Ureter (tissue), 1 donor: ENCODE measurements at places on chromosomes 5 and 9. TPM values are rescaled to one million over a fixed set of nuclear protein-coding genes. Genes with fewer than 3 reads are reported as not detected.

FOXD4L6 gene
- not detected for total RNA-seq

- no peak for DNase-seq
Observed at GRCh38 chr9:126097679-126098078, 228.9 kb upstream of the MVB12B start.

DNA sequence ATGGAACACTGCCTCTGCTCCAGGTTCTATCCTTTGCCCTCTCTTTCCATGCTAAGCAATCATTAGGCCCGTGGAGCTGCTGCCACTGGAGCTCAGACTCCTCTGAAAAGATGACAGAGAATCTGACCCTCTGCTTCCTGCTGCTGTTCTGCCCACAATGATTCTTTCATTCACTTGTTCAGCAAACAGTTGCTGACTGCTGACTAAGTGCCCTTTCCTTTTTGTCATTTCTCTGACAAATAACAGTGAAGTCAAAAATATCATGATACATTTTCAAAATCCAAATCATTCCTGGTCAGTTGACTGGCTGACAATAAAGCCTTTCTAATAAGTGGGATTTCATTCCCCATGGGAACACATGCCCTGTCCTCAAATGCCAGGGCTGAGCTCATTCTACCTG is 110.1 kb downstream of the SIL1 start:
- no peak for DNase-seq

DNA sequence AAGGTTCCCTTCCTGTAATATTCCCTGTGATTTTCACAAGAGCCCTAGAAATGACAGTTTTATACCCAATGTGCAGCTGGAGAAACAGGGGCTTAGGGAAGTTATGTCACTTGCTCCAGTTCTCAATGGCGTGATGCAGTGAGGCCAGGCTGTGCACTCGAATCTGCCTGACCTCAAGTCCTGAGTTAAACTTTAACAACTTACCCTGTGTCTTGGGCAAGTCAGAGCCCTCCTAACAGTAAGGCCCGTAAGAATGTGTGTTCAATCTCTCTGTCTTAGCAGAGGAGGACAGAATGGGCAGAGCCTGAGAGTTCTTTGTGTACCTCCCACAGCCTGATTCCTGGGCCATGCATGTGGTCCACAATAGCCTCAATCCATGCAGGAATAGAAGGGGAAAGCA is 181.1 kb downstream of the TRIM32 start:
- DNase-seq = no peak

DNA sequence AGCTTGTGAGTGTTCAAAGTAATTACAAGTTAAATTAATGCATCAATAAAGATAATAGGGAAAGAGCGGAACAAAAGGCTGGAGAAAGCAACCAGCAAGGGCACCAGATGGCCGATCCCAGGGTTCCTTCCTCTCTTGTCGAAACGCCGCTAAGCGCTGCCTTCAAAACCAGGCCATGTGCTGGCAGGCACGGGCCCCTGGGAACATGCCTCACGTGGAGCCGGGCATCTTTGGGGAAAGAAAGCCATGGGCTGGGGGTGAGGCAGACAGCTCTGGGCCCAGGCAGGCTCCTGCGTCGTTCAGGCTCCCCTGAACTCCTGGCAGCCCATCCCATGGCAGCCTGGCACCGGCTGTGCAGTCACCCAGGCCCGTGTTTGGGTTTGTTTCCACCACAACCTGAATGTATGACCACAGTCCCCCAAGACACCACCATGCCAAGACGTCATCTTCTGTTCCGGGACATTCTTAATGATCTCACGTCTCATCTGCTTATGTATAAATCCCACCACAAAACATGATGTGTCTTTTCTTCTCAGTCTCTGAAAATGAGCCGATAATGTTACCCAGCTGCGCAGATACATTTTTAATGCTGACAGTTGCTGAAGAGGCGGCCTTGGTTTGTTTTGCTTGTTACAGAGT is 110.4 kb upstream of the SARDH start:
- no peak for DNase-seq

GRCh38 chr9:69199769-69200470 is 25.8 kb downstream of the TJP2 start:
- DNase-seq = no peak

KIF20A gene
- total RNA-seq = 0.83 TPM

- DNase-seq = no peak
Observed at GRCh38 chr9:19642256-19642655, 146.6 kb downstream of the SLC24A2 start.

GABBR2 gene
- total RNA-seq = 12.2 TPM

- DNase-seq = no peak
Observed at GRCh38 chr5:50352382-50352781, 88.7 kb downstream of the EMB start.

DNA sequence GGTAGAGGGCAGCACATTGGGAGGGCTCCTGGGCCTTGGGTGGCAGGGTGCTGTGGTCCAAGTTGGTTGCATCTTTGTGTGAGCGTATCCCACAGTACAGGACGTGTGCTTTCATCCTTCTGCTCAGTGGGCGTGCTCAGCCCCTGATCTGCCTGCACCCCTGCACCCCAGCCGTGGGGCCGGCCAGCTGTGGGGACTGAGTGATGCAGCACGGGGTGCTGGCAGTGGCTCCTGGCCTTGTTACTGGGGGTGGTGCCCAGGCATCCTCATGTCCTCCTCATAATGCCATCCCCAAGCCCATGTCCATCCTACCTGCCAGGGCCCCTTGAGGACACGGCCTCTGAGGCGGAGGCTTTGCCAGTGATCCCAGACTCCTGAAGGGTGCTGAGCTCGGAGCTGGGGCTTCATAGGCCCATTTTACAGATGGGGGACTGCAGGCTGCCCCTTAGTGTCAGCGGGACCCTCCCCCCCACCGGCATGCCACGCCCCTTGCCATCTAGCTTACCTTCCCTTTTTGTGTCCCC is 100.7 kb downstream of the PHF2 start:
- peak; percentile 32 for DNase-seq

SAPCD2 gene
- 1.6 TPM for total RNA-seq

CXCL14 gene
- 2.3 TPM for total RNA-seq

SPIN1 gene
- 77.9 TPM for total RNA-seq

DNA sequence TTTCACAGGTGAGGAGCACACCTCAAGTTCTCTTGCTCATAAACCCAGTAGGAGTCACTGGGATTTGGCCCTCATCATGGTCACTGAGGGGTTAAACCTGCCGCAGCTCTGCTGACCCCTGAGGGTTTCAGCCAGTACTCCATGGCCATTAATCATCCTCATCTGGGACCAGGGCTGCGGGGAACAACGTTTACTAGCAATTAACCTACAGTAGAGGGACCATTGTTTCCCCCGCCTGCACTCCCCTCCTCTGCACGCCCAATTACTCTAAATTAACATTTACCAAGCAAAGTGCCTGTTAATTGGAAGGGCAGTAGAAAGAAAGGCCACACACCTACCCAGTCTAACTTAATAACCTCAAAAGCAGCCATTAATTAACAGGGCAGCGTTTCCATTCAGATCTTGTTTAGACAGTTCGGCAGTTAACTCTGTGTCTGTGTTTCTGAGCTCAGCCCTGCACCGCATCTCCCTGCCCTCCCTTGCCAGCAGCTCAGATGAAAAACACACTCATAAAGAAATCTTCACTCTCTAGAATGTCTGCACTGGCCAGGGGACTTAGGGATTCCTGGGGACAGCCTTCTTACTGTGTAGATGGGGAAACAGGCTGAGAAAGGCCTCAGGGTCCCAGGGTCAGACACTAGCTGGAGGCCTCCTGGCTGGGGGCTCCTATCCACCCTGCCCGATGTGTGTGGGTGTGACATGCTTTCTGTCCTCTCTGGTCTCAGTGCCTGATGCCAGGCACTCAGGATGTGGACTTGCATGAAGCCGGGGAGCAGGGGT is 51.6 kb downstream of the ALG2 start:
- no peak for DNase-seq

DNA sequence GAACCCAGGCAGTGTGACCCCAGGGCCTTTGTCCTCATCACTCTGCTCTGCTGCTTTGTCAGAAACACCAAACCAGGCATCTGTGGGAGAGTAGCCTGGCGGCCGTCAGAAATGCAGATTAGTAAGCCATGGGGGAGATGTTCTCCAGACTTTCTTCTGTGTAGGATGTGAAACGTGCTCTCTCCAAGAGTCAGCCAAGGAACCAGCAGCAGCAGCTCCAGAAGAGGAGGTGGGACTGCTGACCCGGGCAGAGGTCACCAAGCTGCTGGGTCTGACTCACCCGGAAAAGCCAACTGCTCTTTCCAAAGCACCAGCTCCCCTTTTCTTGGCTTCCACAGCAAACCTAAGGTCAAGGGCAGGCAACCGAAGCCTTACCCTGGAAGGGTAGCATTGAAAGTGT is 14.4 kb upstream of the ABLIM3 start:
- DNase-seq = no peak

MZB1 gene
- 12.9 TPM for total RNA-seq

DNA sequence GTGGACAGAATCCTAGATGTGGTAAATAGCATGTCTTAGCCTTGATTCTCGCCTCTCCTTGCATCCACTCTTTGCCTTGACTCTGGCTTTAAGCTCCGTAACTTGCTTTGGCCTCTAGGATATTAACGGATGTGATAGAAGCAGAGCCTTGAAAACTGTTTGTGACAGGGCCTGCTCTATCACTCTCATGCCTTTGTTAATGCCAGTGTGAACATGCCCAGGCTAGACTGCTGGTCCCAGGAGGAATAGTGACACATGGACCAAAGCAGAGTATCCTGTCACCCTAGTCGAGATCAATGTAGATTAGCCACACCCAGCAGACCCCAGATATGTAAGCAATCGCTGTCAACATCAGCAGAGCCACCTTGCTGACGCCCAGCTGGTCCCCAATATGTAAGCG is 109.9 kb upstream of the C9orf72 start:
- DNase-seq = peak; percentile 48

SLC6A7 gene
- total RNA-seq = 0.10 TPM

DNA sequence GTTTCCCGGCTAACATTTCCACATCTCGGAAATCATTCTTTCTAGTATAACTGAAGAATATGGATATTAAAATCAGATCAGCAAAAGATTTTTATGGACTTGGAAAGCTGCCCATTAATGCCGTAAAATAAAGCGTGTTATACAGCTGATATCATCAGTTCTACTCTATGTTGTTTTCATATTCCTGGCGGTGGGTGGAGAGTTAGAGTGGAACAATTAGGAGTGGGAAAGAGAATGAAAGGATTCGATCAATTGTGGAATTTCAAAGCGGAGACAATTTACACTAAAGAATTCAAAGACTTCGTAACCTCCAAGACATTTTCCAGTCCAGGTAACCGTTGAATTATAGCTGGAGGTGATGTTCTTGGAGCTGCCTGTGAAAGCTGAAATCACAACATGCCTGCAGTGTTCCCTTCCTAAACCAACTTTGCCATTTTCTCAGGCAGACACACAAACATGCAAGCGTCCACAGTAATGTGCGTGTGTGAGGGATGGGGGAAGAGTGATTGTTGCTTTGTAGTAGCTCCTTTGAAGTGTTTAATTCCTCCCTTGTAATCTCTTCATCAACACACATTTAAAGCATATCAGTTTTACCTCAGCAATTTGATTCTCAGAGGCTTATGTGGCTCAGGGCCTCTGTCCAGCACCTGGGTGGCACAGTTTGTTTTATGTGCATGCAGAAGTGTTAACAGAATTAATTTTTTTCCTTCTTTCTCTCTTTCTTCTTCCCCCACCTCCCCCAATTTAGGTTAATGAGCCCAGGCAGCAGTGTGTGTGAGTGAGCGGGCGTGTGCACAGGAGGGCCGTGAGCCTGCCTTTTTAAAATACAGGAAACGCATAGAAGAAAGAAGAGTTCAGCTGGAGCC is 544.1 kb downstream of the RAB3C start:
- no peak for DNase-seq

DNA sequence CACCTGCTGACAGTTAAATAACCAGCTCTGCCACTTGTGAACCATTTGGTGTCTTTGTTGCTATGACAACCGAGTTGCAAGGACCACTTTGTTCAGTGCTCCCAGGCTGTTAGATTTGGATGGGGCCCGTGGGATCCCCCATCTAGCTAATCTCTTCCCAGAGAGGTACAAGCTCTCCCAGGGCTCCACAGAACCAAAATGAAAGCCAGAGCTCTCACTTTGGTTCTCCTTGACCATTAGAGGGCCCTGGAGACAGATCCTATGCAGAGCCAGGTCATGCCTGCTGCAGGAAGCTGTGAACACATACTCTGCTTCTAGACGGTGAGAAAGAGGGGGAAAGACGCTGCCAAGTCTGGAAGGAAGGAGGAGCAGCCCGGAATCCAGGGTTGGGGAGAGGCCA is 224.6 kb downstream of the GABBR2 start:
- DNase-seq = no peak

DNA sequence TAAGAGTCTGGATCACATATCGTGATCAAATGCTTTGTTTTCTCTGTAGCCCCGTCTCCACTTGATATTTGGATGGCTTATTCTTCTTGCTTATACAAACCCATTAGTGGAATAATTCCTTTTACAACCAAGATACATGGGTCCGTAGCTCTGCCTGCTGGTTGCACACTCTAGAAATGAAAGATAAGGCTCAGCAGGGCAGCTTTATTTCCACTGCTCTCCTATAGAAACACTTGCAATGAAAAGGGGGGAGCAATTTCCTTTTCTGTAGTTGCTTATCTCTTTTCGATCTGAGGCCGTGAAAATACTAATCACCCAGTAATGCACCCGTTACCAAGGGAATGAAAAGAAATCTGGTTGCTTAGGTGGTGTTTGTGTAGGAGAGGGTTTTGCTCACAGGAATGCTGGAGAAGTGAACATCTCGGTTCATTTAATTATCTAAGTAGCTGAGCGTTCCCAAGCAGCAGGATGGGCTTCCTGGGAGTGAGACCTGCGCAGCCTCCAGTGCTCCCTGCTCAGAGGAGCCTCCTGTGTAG is 131.7 kb downstream of the ADAMTS16 start:
- DNase-seq = no peak

GRCh38 chr9:34443976-34444375 is 14.4 kb downstream of the FAM219A start:
- DNase-seq = no peak

DNA sequence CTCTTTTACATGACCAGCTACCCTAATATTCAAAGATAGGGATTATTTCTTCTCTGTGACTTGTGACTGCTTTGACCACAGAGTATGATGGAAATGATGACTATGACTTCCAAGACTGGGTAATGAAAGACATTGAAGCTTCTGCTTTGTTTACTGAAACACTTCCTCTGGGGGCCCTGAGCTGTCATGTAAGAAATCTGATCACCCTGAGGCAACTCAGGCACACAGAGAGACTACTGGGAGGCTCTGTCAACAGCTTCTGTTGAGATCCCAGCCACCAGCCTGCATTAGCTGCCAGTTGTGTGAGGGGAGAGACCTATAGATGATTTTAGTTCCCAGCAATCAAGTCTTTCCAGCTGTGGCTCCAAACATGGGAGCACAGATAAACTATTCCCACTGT is 76.5 kb downstream of the KCTD16 start:
- DNase-seq = no peak

- no peak for DNase-seq
Observed at GRCh38 chr9:109775516-109775915, 4.5 kb upstream of the PALM2AKAP2 start.

PTPN3 gene
- 36.4 TPM for total RNA-seq

ACSL6 gene
- total RNA-seq = 0.81 TPM

- no peak for DNase-seq
Observed at GRCh38 chr9:107462691-107463090, 26.9 kb downstream of the KLF4 start.

DNA sequence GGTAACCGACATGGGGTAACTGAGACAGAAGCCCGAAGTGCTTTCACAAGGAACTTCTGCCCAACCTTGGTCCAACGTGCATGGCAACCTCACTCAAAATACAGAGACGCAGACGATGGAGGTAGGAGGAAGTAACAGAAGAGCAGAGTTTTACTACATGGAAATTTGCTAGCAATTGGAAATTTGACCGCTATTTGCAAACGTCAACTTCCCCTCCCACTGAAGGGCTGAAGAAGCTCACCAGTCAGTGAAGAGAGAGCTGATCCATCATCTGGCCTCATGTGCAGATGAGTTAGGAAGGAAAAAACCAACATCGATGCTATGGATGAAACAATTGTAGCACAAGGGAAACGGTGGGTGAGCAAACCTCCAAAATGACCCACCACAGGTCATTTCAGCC is 196.7 kb downstream of the RGS3 start:
- no peak for DNase-seq
